ENCODE measurements at places on chromosomes 5 and 9.

- no peak for DNase-seq
Measured at GRCh38 chr5:14869233-14869632, 2.3 kb downstream of the ANKH start.

GRCh38 chr5:136222580-136223235 lies 29.7 kb upstream of the SMIM32 start:
- no peak for DNase-seq

DNA sequence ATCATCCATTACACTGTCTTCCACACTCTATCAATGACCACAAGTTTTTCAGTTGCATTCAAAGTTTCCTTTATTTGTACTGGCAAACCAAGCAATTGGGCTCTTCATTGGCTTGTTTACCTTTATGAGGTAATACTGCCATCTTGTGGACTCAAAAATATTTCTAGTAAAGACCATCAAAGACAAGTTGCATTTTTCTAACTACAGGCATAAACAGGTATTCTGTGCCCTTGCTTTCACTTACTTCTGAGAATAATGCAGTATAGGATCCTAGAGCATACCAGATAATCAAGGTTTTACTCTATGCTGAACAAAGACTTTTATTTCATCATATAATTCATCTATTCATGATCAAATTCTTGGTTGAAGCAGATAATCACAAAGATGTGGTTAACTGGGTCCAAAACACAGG lies 173.7 kb upstream of the POU5F2 start:
- DNase-seq: no peak

- no peak for DNase-seq
Measured at GRCh38 chr9:98794802-98795201, 1.6 kb downstream of the ANKS6 start.

DNA sequence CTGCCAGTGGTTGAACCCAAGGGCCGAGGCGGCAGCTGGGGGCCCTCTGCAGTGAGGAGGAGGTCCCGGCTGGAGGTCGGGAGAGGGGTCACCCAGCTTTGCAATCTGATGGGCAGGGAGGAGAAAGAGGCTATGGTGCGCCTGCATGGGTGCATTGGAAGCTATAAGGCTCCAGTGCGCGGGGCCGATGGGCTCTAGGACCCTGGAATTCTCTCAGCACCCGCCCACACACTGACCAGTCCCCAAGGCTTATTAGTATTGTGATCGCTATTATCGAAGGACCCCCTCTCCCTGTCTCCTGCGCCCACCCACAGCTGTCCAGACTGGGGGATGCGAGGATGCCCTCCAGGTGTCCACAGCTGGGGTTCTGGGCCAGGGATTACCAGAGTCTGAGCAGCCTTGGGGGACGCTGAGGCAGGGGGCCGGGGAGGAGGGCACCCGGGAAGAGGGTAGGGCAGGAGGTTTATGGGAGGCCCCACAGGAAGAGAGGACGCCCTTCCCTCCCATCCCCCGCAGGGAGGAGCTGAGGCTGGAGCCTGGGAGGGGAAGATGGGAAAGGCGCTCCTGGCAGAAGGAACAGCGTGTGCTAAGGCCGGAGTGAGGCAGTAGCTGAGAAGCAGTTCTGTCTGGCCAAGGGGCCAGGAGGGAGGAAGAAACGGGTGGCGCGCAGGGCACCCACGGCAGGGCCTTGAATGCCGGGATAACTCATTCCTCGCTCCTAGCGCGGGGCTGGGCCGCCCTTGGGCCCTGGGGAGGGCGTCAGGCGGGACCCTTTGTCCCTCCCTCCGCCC lies 24.2 kb downstream of the C9orf50 start:
- DNase-seq: no peak

DNA sequence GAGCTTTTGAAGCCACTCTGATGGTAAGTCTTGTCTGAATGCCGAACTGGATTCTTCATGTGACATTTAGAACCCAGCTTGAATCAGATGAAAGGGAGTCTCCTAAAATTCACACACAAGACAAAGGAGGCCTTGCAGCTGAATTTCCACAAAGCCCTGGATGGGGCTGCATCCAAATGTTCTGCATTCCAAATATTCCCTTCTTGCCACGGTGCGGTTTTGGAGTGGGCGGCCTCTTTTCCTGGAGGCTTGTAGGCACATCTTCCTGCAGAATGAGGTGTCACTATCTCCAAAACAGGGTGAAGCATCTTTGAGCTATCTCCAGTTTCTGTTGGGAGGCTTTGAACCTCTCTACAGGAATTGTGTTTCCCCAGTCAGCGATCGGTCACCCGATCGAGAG lies 342.7 kb downstream of the ARHGEF28 start:
- no peak for DNase-seq

- no peak for DNase-seq
Measured at GRCh38 chr9:111144741-111145140, 106.5 kb upstream of the LPAR1 start.

- DNase-seq: no peak
Measured at GRCh38 chr9:84947412-84947972, 278.0 kb downstream of the NTRK2 start.

- no peak for DNase-seq
Measured at GRCh38 chr5:155276231-155276630, 262.7 kb downstream of the KIF4B start.

DNA sequence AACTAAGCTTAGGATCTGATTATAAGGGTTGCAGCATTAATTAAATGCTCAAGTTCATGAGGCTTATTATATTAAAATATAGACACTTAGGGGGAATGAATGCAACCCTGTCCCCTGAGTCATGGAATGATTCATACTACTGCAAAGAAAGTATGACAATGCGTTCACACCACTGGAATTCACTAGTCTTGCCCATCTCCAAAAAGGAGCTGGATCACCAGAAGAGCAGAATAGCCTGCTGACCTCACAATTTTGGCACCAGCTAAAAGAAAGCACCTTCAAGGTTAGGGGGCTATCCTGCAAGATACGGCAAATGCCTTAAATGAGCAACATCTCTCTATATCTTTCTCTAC lies 32.0 kb upstream of the TMED7 start:
- no peak for DNase-seq

DNA sequence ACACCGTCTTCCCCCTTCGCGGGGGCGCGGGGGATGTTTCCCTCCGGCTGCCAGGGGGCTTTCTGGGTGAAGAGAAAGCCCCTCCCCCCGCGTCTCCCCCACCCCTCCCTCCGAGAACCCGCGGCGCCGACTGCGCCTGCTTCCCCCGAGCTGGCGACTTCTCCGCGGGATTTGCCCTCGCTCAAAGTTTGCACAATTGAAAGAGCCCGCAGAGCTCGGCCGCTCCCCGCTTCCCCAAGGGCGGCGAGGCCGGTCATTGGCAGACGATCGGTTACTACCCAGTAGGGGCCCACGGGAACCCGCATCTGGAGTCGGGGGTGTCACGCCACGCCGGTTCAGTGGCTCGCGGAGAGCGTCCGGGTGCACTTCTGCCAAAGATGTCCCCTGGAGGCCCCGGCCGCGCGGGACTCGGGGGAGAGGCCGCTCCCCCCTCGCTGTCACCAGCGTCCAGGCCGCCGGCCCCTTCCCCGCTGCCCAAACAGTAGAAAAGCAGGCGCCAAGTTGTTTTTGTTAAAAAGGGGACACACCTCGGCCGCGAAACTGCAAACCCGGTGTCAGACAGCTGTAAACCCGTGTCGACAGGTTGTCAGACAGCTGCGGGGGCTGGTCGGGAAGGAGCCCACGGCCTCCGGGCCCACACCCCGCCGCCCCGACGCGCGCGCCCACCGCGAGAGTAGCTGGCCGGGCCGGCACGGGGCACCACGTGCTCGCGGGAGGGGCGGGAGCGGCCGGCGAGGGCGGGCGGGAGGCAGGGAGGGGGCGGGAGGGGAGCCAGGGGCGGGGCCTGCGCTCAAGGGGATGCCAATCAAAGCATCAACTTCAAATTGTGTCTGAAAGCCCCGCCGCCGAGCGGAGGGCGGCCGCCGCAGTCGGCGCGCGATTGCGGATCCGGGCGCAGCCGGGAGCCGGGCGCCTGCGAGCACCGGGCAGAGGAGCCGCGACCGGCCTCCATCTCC lies at the start of gene IRX1:
Gene IRX1, plus strand, starts transcription at position 827 of the 956 bp plus-strand sequence. CDS start 274 bp downstream, outside the sequence.
- DNase-seq: no peak

- DNase-seq: no peak
Measured at GRCh38 chr5:143913008-143913752, 101.2 kb downstream of the HMHB1 start.

DNA sequence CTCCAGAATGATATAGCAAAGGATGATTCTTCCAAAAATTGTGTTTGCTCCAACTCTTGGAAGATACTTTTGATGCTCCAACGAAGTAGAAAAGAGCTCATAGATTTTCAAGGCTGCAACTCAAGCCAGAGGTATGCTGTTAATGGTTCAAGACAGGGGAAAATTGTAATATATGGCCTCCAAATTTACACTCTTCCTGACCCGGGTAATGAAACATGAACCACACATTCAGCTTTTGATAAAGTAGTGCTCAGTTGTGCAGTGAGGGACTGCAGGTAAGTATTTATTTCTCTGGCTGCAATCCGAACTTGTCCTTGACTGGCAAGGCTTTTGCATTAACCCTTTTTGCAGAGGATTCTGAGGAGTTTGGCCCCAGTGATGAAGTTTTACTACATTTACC lies 446.4 kb downstream of the RASEF start:
- no peak for DNase-seq

- no peak for DNase-seq
Measured at GRCh38 chr5:160185626-160186360, 43.5 kb upstream of the FABP6 start.

DNA sequence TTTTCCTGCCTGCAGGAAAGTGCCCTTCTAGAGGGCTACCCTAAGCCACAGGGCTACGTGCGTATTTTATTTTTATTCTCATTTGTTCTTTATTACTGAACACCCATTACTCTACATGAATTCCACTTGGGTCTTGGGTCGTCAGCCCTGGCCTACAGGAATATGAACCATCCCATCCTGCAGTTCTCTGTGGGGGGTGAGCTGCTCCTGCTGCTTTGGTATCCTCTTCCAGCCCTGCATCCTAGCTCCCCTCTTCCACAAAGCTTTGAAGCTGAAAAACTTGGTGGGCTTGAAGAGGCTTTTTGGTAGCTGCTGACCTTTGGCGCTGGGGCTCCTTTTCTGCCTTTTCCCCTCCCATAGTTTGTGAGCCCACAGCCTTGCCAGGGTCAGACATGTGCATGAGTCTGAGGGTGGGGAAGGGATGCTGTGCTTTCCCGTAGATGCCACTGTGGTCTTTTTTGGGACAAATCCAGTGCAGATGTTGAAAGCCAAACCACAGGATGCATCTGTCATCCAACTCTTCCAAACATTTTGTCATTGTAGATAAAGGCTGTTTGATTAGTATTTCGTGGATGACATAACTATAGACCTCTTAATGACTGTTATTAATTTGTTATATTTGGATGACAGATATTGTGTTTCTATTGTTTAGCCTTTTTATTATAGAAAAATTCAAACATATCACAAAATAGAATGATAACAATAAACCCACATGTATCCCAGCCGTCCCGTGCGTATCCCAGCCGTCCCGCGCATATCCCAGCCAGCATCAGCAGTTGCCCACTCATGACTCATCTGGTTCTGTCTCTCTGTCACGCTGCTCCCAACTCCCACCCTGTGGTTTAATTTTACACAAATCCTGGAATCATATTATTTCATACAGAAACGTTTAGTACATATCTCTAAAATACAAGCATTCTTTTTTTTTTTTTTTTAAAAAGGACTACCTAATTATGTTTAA lies 43.9 kb downstream of the SLC46A2 start:
- no peak for DNase-seq

DNA sequence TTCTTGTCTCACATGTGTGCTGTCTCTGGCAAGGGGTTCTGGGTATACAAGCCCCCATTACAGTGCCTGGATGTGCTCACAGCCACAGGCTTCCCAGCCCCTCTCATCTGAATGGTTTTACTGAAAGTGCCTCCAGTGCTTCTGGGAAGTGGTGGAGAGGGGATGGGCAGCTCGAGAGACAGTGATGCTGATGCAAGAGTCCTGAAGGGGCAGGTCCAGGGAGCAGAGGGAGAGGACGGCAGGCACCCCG lies 93.5 kb downstream of the PHF2 start:
- DNase-seq: no peak

DNA sequence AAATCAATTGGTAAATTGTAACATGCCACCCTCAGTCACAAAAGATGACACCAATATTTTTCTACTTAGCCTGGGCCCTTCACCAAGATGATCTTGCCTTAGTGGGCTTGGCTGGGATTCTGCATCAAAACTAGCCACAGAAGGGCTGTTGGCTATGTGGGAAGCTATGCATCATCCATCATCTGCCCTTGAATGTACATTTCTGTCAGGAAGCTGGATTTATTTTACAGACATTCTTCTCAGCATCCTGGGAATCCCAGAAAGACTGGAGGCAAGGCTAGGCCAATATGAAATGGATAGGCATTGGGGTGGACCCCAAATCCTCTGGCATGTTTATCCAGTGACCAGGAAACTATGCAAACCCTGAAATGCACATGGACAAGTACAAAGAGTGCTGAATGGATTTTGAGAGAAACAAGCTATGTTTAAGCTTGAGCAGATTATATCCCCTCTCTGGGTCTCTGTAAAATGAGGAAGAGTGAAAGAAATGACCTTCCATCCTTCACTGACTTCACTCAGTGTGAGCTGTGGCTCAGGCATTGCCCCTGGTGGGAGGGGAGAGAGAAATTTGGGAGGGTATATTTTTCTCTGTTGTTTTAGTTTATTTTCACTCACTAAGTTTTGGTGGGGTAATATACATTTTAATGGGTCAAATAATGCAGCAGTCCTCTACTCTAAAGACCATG lies 283.6 kb downstream of the EBF1 start:
- no peak for DNase-seq

- DNase-seq: no peak
Measured at GRCh38 chr5:67999391-67999790, 216.2 kb upstream of the PIK3R1 start.

- no peak for DNase-seq
Measured at GRCh38 chr5:156942064-156942463, 21.0 kb downstream of the TIMD4 start.

- DNase-seq: no peak
Measured at GRCh38 chr5:1878050-1878849, 4.5 kb downstream of the IRX4 start.

GRCh38 chr9:21251190-21251589 lies 11.4 kb upstream of the IFNA14 start:
- no peak for DNase-seq

GRCh38 chr9:78132701-78133058 lies 101.1 kb upstream of the GNAQ start:
- no peak for DNase-seq

- DNase-seq: peak; percentile 86
Measured at GRCh38 chr9:129868872-129869486, 33.7 kb downstream of the USP20 start.

DNA sequence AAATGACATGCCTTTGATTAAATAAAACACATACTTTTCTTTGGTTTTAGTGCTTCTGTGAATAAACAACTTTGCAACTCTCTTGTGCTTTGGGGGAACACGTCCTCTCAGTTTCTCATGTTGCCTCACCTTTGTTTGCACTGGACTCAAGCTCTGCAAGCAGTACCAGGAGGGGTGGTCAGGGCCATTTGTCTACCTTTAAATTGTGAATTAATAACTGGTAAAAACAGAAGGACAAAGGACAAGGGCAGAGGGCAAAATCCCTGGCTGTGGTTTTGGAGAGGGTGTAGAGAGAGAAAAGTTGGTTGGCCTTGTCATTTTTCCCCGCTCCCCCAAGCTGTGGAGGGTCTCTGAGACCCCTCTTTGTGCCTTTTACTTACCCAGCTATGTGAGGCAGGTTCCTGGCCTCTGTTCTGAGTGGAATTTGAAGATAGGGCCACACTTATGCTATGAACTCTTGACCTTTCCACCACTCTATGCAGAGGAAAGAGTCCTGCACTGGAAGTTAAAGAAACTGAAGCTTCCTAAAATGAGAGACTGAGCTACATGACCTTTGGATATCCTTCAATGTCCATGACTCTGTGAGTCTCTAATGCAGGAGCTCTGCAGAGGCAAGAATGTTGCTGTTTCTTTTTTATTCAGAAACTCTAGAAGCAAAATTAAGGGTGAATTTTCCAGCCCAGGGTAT lies 55.1 kb upstream of the MOCS2 start:
- no peak for DNase-seq

- no peak for DNase-seq
Measured at GRCh38 chr5:29051509-29051908, 2013.1 kb upstream of the CDH9 start.

Measured in stimulated activated effector memory CD8-positive, alpha-beta T cell treated with anti-CD3 and anti-CD28 coated beads, Interleukin-12 subunit alpha, Interleukin-12 subunit beta, amount 100 ng/mL, for 72 hours (primary cell).